ENCODE measurements at places on chromosomes 2 and 18.

DNA sequence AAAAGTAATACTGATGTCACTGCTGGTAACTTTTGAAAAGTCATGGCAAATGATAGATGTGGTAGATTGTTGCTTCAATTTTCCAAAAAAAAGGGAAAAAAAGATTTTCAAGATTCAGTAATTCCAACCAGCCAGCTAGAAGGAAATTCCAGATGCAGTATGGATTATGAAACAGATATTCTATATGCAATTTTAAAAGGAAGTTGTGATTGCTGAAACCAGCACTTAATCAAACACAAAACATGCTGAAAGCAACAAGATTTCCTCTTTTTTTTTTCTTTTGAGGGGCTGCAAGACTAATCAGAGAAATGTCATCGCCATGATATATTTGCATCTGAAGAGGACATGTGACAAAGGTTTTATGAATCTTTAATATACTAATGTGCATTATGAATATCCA is 5.1 kb upstream of the HNMT start:
- DNase-seq: no peak

DNA sequence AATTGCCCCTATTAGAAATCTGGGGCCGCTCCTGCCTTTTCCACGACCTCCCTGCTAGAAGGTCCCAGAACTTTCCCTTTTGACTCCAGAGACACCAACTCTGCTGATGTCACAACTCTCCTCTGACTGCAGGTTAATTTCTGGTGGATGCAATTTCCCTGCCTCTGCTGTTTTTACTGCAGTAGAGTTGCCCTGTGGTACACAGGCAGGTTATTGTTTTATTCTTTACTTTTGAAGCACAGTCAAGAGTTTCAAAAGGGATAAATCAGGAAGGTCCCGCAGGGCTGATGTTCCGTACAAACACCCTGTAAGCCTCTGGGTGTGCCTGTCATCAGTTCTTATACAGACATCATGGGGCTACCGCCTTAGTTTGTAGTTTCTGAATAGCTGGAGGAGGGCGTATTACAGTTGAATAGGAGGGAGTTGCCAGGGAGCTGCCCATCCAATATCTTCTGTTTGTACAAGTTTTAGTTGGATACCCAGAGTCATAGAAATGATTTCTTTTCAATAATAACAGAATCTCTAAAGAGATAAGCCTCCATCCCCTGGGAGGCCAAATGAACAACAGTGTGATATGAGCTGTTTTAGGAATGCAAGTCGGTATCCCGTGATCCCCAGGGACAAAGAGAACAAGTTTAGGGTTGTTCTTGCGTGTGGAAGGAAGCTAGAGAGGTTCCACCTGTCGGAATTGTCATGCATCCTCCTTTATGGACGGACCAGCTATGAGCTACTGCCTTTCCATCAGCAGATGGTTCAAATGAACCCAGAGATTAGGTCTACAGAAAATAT is 108.4 kb upstream of the COPS8 start:
- no peak for DNase-seq

DNA sequence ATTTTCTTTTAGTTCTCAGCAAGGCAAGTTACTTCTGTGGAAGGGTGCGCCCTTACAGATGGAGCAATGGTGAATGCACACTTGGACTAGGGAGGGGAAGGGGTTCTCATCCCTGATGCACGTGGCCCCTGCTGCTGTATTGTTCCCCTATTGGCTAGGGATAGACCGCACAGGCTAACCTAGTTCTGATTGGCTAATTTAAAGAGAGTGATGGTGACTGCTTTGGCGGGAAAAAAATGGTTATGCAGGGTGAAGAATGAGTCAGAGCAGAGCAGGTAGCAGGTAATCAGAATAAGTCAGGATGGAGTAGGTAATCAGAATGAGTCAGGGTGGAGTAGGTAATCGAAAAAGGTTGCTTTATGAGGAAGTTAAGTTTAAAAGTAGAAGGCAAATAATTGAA is 171.5 kb downstream of the MTCL1 start:
- DNase-seq: no peak

GRCh38 chr18:12397793-12398192 is 9.9 kb upstream of the PRELID3A start:
- no peak for DNase-seq

- no peak for DNase-seq
Measured at GRCh38 chr2:138956116-138956515, 175.9 kb upstream of the NXPH2 start.

- DNase-seq: no peak
Measured at GRCh38 chr2:133303150-133303549, 265.1 kb downstream of the NCKAP5 start.

DNA sequence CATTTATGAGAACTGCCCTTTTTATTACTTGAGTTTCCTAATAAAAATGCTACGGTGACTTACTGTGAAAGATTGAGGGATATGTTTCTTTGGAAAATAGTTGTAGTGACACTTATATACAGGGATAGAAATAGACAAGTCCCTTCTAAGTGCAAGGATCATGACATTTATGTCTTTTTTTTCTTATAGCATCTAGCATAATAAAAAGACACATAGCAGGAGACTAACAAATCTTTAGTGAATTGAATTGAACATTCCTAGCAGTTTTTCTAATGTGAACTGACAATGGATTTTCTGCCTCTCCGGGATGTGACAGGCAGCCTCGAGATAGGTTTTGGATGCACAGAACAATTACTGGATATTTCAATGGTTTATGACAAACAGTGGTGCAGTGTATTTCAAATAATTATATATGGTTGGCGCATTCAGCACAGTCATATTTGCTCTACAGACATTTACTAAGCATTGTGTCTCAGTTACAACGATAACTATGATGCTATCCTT is 562.8 kb downstream of the ADCYAP1 start:
- no peak for DNase-seq

- no peak for DNase-seq
Measured at GRCh38 chr18:26215247-26215970, 10.8 kb upstream of the TAF4B start.

DNA sequence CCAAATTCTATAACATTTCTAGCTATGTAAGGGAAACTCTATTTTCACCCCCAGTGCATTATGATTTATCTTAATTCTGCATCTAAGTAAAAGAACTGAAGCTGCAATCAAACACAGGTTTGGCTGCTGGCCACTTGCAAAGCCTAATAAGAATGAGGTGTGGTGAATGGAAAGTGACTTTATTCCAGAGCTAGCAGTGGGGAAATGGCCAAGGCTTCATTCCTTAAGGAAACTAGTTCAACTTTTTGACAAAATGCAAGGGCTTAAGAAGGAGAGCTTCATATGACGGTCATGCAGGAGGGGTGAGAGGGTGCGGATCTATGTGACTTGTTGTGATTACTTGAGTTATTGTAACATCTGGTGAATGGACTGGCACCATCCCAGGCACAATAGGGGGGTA is 1802.0 kb downstream of the SUCLG1 start:
- no peak for DNase-seq

GRCh38 chr18:8008033-8008432 is 440.9 kb downstream of the PTPRM start:
- DNase-seq: no peak

GRCh38 chr2:237330541-237330940 is 83.4 kb downstream of the COL6A3 start:
- DNase-seq: peak; percentile 43

- no peak for DNase-seq
Measured at GRCh38 chr18:42617221-42617620, 498.3 kb downstream of the RIT2 start.

DNA sequence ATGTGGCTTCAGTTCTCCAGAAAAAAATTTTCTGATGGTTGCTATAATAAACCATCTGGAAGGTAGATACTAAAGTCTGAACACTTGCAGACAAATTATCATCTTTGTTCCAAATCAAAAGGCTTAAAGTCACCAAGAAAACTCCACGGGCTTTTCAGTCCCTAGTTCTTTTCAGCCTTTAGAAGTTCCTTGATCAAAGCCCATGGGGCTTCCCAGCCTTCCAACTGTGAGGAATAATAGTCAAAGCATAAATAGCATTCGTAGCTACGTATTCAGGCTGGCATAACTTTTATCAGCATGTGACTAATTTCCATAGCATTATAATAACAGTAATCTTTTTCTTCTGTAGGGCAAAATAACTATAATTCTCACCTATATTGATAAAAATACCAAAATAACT is 13.9 kb downstream of the SCG2 start:
- DNase-seq: no peak

DNA sequence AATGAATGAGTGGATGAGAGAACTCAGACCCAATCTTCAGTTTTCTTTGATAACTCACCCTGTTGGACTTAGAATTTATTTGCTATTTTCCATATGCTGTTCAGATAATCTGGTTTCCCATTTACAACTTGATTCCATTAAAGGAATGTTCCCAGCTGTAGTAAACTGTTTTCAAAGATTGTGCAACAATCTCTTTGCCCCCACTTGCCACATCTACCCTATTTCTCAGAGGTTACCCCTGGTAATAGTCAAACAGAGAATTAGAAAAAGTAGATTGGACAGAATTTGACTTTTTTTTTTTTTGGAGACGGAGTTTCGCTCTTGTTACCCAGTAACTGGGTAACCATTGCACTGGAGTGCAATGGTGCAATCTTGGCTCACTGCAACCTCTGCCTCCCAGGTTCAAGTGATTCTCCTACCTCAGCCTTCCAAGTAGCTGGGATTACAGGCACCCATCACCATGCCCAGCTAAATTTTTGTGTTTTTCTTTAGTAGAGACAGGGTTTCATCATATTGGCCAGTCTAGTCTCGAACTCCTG is 93.4 kb upstream of the SIX2 start:
- DNase-seq: no peak

GRCh38 chr2:70895249-70895648 is 40.5 kb upstream of the ATP6V1B1 start:
- DNase-seq: no peak

GRCh38 chr2:23696752-23697045 is 230.2 kb downstream of the ATAD2B start:
- DNase-seq: no peak

DNA sequence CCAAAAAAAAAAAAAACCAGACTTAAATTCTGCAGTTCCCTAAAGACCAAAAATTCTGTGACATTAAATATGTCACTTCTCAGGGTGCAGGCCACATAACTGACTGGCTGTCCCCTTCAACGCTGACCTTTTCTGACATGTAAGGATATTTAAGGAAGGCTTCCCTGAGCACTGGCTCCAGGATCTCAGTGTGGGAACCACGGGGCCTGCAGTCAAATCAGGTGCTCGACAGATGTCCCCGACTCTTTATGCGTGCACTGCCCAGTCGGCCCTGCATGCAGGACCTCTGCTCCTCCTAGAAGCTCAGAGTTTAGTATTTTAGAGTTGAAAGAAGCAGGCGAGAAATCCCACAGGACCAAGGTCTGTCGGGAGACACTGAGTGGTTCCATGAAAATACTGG is 69.4 kb upstream of the POMC start:
- no peak for DNase-seq

All from NT2/D1 (cell line).